ENCODE measurements at places on chromosomes 6 and 20. TPM values are rescaled to one million over a fixed set of nuclear protein-coding genes. Genes with fewer than 3 reads are reported as not detected.

GRCh38 chr6:167826230-167826895 lies 348 bp upstream of the AFDN start:
- DNase-seq = no peak

DNA sequence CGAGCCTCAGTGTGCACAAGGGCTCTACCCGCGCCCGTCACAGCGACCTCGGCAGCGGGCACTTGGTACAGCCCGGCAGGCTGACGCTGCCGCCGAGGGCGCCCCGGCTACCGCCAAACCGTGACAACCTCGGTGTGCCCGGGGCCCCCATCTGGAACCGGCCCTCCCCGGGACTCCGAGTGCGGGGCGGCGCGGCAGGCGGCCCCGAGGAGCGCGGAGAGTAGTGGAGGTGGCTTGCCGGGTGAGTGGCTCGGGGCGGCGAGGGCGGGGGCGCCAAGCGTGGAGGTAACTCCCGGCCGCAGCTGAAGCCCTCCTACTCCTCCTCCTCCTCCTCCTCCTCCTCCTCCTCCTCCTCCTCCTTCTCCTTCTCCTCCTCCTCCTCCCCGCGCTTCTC lies at the start of gene ISM1:
ISM1 (plus strand) TSS at position 371 of the 394 bp plus-strand sequence. CDS start 503 bp downstream, outside the sequence.
- no peak for DNase-seq

GRCh38 chr6:37762806-37763205 lies 56.7 kb upstream of the ZFAND3 start:
- no peak for DNase-seq

DNA sequence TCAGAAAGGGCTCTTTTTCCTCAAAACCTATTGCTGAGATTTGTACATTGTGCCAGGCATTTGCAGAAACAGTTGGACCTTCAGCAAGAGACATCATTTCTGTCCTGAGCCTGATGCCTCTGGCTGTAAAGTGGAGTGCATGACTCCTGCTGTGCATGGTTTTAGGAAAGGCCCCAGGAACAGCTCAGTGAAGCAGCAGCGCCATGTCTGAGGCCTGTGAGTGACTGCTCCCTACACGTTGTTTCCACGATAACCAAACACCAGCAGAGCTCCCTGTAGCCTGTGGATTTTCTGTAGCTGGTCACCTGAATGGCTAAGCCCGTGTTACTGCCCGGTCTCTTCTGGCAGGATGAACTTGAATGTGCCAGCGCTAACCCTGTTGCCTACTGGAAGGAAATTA lies 232.5 kb downstream of the TFAP2C start:
- no peak for DNase-seq

- no peak for DNase-seq
These were observed 27.2 kb upstream of the FKBP1A start for GRCh38 chr20:1420066-1420465.

- no peak for DNase-seq
These were observed 22.8 kb downstream of the FOXQ1 start for GRCh38 chr6:1334684-1335083.

DNA sequence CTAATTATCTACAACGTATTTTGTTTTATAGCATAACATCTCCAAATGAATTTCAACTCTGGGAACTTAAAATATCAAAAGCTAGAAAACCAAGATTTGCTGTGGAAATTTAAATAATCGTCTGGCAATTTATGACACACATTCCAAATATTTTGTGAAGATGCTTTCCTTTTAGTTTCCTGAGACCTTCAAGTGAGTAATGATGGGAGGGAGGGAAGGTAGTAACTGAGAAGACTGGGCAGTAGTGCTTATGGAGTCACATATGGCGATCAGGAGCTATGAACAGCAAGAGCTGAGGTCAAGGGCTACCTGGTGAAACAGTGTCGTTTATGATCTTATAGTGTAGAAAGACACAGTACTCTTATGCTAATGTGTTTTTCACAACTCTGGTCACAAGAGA lies 178.2 kb upstream of the THEMIS start:
- DNase-seq = no peak

DNA sequence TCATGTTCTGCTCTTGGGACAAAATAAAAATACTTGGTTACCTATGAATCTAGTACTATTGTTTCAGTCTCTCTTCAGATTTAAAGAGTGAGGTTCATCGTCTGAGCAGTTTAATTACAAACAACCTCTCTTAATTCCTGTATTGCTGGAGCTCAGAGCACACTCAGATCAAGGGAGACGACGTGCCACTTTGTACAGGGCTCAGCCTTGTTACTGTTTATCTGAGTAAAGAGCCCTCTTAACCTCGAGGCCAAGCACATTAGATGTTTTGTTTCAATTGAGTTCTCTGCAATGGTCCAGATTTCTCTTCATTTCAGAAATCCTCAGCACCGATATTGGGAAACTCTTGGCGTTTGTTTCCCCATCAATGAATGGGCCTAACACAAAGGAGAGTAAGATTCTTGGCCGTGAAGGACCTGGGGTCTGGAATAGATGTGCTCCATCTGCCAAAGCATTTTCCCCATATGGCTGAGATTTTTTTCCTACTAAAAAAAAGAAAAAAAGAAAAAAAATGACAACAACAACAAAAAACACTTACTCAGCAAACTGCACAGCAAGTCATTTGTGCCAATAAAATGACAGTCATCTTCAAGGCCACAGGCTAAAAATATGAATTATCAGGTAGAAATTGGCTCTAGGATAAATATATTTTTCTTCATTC lies 82.6 kb upstream of the CCN6 start:
- no peak for DNase-seq

DNA sequence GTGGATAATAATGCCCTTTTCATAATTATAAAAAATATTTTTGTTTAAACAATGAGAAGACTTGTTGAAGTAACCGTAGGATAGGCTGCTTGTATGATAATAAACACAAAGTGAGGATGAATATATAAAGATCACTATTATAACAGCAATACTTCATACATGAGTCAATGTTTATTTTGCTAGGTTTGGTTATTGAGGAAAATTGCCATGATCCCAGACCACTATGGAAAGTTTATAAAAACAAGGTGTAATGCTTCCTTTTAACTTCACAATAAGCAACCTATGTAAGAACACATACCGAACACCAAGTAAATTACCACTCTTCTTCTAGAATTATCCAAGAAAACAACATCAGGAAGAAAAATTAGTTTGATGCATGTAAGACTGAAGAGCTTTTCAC lies 495.3 kb upstream of the RNF217 start:
- peak; percentile 8 for DNase-seq

DNA sequence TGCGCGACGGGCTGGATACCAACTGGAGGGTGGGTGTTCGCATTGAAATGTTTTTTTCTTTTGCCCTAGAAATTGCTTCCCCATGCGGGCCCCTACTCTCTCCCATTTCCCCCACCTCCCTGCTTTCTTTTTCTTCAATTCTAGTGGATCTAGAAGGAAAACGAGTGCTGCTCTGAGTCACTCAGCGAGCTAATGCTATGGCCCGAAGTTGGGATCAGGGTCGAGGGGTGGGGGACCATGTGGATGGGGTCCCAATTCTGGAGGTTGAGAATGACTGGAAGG lies 71.5 kb downstream of the SOX4 start:
- DNase-seq = no peak

DNA sequence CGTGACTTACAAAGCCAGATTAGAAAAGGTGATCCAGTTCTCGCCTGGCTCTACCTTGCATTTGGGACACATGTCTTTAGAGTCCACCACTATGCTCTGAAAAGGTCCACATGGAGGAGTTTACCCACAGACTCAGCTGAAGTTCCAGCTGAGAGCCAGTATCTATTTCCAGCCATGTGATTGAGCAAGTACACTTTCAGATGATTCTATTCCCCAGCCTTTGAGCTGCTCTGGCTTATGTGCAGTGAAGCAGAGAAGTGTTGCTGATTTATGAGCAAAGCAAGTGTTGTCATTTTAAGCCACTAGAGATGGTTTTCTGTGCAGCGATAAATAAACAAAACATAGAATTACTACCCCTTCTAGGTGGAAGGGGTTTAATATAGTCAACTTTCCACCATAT lies 520.8 kb upstream of the RNF217 start:
- no peak for DNase-seq

GRCh38 chr20:33352258-33353012 lies 48.9 kb downstream of the CDK5RAP1 start:
- no peak for DNase-seq

- no peak for DNase-seq
These were observed 113.9 kb downstream of the SLC16A10 start for GRCh38 chr6:111201244-111201554.

DNA sequence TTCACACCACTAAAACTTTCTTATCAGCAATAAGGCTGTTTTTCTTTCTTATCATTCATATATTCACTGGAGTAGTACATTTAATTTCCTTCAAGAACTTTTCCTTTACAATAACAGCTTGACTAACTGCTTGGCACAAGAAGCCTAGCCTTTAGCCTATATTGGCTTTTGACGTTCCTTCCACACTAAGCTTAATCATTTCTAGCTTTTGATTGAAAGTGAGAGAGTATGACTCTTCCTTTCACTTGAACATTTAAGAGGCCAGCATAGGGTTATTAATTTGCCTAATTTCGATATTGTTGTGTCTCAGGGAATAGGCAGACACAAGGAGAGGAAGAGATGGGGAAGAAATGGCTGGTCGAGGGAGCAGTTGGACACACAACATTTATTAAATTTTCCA lies 23.6 kb downstream of the THEMIS start:
- DNase-seq = no peak

GRCh38 chr20:40690836-40691565 lies 2.0 kb upstream of the MAFB start:
- DNase-seq = no peak

- DNase-seq = peak; percentile 51
These were observed 254.0 kb downstream of the CDC5L start for GRCh38 chr6:44641344-44642031.

GRCh38 chr6:38938741-38939140 lies 109.8 kb upstream of the GLP1R start:
- no peak for DNase-seq

GRCh38 chr6:157249826-157250225 lies 73.5 kb downstream of the TMEM242 start:
- no peak for DNase-seq

- peak; percentile 32 for DNase-seq
These were observed 49.2 kb downstream of the SMPDL3A start for GRCh38 chr6:122838060-122838780.

GRCh38 chr6:106186714-106187113 lies 100.6 kb downstream of the PRDM1 start:
- DNase-seq = no peak

- DNase-seq = no peak
These were observed 64.9 kb upstream of the NEDD9 start for GRCh38 chr6:11297376-11297729.

DNA sequence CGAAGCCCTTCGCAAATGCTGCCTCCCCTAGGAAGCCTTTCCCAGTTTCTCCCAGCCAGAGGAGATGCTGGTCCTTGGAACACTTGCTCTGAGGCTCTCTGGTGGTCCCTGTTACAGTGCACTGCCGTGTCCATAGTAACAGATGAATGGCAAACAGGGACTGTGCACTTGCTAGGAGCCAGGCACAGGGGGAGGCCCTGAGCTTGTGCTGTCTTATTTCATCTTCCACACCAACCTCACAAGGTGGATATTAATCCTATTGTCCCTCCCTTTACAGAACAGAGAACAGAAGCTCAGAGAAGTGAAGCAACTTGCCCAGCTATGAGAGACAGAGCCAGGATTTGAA lies 19.0 kb downstream of the SRC start:
- DNase-seq = no peak

- no peak for DNase-seq
These were observed 12.8 kb upstream of the SERPINB1 start for GRCh38 chr6:2854396-2854982.

GRCh38 chr6:87623248-87623647 lies 33.3 kb downstream of the ORC3 start:
- DNase-seq = no peak

GRCh38 chr6:129598244-129599187 lies 111.5 kb downstream of the ARHGAP18 start:
- DNase-seq = peak; percentile 71

DNA sequence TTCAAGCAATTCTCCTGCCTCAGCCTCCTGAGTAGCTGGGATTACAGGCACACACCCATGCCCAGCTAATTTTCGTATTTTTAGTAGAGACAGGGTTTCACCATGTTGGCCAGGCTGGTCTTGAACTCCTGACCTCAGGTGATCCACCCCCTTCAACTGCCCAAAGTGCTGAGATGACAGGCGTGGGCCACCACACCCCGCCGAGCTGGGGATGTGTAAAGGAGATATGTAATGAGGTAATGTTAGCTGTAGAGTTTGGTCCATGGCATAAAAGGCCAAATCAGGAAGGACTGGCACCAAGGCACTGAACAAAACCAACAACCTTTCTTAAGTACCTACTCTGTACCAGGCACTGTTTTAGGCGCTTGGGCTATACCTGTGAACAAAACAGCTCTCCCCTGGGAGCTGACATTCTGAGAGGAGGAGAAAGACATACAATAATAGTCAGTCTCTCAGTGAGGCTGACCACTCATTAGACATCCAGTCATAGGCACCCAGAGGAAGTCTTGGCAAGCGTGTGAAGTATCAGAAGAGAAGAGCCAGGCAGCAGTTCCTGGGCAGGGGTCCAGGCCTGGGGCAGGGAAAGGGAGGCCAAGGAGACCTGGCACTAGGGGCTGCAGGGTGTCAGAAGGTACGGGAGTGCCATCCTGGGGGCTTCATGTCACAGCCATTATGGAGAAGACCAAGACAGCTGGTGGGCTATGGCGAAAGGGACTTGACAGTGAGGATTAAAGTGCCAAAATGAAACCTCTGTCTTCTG lies 164.8 kb upstream of the DTNBP1 start:
- no peak for DNase-seq

GRCh38 chr6:38319256-38320212 lies 320.2 kb downstream of the BTBD9 start:
- peak; percentile 47 for DNase-seq

- no peak for DNase-seq
These were observed 327.4 kb downstream of the KIF16B start for GRCh38 chr20:16245879-16246278.

DNA sequence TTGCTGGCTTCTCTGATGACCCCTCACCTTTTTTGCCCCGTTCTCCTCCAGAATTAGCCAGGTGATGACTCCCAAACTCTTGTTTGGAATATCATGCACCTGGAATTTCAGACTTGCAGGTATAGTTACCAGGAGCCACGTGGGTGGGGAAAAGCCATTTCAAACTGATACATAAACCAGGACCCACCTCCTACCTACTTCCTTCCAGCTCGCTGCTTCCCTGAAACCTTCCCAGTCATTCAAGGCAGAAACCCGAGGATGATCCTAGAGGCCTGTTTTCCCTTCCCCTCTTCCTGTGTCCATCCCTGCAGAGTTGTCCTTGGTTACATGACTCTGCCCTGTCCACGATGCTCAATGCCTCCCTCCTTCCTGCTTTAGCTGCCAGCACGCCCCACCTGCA lies 101.9 kb downstream of the MTHFD1L start:
- no peak for DNase-seq

UNC5CL gene
- total RNA-seq = 0.26 TPM

ZFP64 gene
- total RNA-seq = 27.5 TPM

HCRTR2 gene
- not detected for total RNA-seq

C20orf96 gene
- total RNA-seq = 0.64 TPM

CST5 gene
- not detected for total RNA-seq

BICRAL gene
- 3.9 TPM for total RNA-seq

TBXT gene
- total RNA-seq = not detected

SAYSD1 gene
- 9.0 TPM for total RNA-seq

ITPR3 gene
- 66.6 TPM for total RNA-seq

Data from bronchial epithelial cell (primary cell).